ENCODE measurements at places on chromosomes 3 and 15.

- peak; percentile 92 for DNase-seq
These were observed 13.4 kb upstream of the SCN10A start for GRCh38 chr3:38829404-38829803.

- no peak for DNase-seq
These were observed 14.7 kb upstream of the FNDC3B start for GRCh38 chr3:172024679-172025078.

GRCh38 chr3:124395584-124396338 lies 334.5 kb upstream of the UMPS start:
- DNase-seq: peak; percentile 48

DNA sequence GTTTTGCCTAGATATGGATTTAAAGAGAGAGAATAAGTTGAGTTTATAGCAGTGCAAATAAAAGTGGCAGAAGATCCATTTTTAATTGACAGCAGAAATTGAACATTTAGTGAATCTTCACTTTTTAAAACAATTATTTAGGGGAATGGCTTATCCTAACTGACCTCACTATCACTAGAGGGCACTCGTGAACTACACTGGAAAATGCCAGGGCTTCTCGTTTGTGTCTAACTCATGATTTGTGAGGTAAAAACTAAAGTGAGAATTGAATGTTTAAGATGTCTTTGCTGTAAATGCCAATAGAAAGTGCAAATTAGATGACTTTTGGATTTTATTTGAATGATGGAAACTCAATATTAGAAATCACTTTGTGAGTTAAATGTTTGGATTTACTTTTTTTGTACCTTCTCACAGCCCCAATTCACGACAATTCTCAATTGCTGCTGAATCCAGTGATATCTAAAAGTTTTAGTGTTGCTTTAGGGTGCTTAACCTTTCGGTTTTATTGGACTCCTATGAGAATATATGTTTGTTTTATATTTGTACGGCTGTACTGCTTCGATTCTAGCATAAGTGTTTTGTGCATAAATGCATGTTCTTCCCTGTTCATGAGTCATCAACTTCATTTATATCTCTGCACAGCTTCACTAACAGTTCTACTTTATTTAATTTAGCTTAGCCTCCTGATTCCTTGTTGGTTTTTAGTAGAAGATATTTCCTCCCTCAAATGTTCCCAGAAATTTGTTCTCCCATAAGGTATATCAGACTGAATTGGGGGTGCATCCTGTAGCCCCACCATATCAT lies 462.1 kb downstream of the MFSD1 start:
- DNase-seq: peak; percentile 60

DNA sequence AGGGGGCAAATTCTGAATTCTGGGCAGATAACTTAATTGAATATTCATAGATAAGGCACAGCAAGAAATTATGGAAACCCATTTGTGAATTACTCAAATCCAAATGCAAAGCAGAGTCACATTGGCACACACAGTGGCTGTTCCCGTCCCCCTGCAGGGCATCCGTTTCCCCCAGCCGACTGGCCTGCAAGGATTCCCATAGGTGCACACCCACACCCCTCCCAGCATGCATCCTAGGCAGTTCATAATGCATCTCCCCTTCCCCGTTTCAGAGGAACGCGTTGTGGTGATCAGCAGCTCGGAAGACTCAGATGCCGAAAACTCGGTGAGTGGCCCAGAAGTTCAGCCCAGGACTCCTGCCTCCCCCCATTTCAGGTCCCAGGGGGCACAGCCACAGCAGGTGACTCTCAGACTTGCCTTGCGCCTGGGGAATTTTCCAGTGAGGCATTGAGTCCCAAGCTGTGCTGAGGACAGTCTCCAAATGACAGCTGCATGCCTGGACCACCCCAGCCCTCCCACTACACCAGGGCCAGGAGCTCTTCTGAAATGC lies 39.8 kb downstream of the PML start:
- DNase-seq: no peak

DNA sequence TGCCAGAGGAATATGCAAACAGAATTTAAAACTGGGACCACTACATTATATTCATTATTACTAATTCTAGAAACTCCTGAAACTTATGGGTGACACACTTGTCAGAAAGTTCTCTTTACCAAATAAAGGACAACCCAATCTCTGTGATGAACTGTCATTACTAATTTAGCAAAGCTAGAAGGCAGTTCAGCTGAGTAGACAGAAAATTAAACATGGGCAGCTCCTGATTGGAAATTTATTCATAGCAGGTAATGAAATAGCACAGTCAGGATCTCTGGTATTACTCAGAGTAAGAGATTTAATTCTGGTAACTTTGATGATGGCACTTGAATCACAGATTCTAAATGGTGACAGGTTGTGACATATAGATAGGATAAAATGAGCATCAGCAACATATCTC lies 123.0 kb downstream of the GBE1 start:
- no peak for DNase-seq

DNA sequence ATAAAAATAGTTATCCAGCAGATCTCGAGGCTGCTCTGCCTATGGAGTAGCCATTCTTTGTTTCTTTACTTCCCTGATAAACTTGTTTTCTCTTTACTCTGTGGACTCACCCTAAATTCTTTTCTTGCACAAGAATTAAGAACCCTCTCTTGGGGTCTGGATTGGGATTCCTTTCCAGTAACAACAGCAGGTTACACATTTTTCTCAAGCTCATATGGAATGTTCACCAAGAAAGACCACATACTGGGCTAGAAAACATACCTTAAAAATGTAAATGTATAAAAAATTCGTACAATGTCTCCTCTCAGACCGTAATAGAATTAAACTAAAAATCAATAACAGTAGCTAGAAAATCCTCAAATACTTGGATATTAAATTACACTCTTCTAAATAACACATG lies 299.2 kb downstream of the CNTN3 start:
- no peak for DNase-seq

DNA sequence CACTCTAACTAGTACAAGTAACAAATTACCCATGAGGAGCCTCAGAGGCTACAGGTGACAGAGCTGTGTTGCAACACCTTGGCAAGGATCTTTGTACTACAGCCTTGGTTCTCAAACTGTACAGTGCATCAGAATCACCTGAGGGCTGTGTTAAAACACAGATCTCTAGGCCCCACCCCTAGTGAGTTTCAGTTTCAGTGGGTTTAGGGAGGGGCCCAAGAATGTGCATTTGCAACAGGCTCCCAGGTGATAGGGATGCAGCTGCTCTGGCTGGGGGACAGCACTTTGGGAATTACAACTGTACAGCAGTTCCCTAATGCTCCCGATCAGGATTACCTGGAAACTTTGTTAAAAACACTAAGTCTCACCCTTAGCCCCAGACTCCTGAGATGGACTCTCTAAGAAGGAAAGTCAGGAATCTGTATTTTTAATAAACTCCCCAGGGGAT lies 66.1 kb upstream of the NR2F2 start:
- no peak for DNase-seq

DNA sequence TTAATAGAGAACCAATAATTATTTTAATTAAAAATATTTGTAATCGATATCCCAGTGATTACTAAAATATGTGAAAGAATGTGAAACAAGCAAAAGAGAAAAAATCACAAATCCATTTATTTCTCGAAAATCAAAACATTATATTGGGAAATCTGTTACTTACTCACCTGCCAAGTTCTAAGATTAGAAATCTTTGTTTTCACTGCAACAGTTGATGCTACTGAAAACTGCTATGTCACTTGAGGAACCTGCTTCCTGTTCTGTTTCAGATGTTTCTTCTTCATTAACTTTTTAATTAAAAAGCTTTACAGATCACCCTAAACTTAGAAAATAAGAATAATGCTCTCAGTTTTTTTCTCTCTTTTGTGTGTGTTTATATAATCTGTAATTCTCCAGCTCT lies 13.7 kb upstream of the DPH6 start:
- DNase-seq: no peak

All from EH (cell line).